ENCODE measurements at places on chromosomes 16 and 17.

DNA sequence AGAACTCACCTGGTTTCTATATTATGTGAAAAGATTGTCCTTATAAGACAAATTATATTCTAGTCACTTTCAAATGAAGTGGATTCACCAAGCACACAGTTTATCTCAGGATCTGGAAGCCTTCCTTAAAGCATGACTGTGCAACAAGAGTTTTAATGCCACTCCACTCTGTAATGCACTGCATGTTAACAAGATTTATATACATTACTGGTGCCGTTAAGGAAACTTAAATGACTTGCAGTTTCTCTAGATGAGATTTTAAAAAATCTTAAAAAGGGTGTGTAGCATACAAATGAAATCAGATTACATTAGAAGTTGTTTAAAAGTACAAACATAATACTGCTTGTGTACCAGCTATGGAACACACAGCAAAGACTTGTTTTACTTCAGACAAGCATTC lies 150.8 kb downstream of the SNX11 start:
- DNase-seq = no peak

GRCh38 chr16:73050201-73051099 lies 2.5 kb upstream of the ZFHX3 start:
- DNase-seq = no peak

- no peak for DNase-seq
Measured at GRCh38 chr17:72238157-72238673, 117.4 kb downstream of the SOX9 start.

- no peak for DNase-seq
Measured at GRCh38 chr16:11700264-11701029, 32.2 kb downstream of the SNN start.

DNA sequence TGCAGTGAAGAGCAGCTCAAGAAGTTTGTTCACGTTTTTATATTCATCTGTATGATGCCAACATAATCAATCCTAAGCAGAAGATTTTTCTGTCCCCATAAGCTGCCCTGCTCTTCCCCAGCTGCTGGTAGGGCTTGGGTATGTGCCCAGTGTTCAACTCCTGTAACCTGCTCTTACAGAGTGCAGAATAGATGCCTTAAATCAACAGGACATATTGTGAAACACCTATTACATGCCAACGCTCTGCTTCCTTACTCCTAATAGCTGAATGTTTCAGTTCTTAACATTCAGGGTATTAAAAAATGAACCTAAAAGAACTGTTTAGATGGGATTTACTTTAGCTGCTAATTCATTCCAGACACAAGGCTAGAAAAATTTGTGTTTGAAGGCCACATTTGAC lies 190.9 kb downstream of the HS3ST3A1 start:
- no peak for DNase-seq

GRCh38 chr17:78294776-78295175 lies 63.3 kb downstream of the TMEM235 start:
- DNase-seq = no peak

- DNase-seq = no peak
Measured at GRCh38 chr17:61000911-61001310, 323.3 kb downstream of the BCAS3 start.

GRCh38 chr16:23334950-23335349 lies 32.8 kb downstream of the SCNN1B start:
- DNase-seq = no peak

- no peak for DNase-seq
Measured at GRCh38 chr16:70746040-70746707, 54.8 kb downstream of the VAC14 start.

- no peak for DNase-seq
Measured at GRCh38 chr16:74500907-74501306, 79.6 kb upstream of the CLEC18B start.

DNA sequence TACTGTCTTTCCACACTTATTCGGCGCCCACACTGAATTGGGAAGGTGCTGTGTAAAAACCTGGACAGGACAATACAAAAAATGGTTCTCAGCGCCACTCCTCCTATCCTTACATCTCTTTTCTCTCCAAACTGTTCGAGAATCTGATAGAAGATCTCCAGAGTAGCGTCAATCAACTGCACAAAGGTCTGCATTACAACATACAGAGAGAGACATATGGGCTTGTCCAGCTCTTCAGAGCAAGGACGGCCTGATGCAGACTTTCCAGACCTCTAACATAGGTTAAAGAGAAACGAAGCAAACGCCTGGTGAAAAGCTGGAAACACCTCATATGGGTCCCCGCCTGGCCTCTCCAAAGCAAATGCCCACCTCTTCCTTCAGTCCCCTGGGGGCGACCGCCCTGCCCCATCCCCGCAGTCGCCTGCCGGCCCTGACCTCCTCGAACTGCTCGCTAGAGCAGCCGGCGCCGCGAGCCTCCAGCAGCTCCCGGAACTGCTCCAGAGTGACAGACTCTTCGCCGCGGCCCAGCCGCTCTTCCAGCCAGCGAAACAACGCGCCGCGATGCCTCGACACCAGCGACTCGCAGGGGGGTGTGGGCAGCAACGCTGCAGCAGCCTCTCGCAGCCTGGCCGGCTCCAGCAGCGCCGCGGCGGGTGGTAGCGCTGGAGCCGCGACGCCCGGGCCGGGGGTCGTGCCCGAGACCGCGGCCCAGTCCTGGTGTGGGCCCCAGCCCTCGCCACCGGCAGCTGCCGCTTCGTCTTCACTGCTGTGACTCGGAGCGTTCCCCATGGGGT lies 526 bp downstream of the ZZEF1 start:
- DNase-seq = peak; percentile 48

DNA sequence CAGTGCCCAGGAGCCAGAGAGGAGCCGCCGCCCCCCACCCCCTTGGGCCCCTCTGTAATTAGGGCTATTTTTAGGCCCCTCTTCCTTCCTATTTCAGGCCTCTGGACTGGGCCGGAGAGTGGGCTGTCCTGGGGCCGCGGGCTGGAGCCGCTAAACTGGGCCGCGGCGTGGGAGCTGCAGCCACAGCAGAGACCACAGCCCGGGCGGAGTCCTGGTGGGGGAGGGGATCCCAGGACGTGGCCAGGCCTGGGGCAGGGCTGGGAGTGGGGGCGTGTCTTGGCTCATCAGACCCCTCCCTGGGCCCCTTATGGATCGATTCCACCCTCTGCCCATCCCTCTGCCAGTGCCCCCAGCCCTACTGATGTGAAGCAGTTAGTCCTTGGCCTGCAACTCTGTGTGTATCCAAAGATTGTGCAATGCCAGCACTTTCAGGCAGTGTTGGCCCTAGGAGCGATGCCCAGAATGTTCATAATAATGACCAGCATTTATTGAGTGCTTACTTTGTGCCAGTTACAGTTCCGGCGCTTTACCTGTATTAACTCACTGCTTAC lies 15.0 kb upstream of the TAC4 start:
- no peak for DNase-seq

DNA sequence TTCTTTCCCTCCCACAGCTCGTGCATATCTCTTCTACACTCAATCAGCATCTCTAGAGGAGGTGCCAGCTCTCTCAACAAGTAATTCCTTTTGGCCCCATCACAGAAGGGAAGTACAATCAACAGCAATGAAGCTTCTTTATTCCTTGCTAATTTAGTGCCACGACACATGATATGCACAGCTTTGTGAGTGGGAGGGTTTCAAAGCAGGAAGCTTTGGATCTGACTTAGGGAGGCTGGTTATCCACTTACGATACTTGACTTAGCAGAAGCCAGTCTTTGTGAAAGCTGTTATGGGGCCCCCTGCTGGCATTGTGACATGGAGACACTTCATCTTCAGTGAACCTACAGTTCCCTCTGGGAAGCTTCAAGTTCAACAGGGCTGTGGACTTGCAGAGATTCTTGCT lies 81.0 kb downstream of the TMEM100 start:
- no peak for DNase-seq

Data from effector memory CD8-positive, alpha-beta T cell (primary cell).